ENCODE measurements at places on chromosomes 2 and 18.

- DNase-seq, result no peak
Measured at GRCh38 chr18:50460716-50461115, 85.9 kb downstream of the SKA1 start.

GRCh38 chr2:26701596-26701995 is 9.1 kb downstream of the KCNK3 start:
- no peak for DNase-seq

DNA sequence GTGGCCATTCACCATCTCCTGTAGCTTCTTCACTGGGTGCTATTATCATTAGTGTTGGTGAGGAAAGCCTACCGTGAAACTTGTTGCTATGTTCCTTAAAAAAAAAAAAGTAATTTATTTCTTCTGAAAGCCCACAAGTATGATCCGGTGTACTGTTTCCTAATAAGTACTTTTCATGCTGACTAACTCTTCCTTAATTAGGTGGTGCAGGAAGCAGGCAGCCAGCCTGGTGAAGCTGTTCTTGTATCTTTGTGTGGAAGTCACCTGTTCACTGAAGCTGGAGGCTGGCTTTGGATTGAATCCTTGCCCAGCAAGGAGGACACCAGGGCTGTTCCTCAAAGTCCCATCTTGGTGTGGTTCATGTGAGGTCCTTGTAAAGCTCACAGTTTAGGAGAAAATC is 321.7 kb upstream of the THSD7B start:
- no peak for DNase-seq

GRCh38 chr2:80515964-80516363 is 211.4 kb upstream of the LRRTM1 start:
- DNase-seq, result no peak

- no peak for DNase-seq
Measured at GRCh38 chr2:42183775-42184174, 14.6 kb downstream of the EML4 start.

- no peak for DNase-seq
Measured at GRCh38 chr2:71559828-71560637, 106.7 kb downstream of the DYSF start.

GRCh38 chr2:219230059-219230540 is 494 bp downstream of the ANKZF1 start:
- no peak for DNase-seq
